ENCODE measurements at places on chromosomes 13 and 19.

DNA sequence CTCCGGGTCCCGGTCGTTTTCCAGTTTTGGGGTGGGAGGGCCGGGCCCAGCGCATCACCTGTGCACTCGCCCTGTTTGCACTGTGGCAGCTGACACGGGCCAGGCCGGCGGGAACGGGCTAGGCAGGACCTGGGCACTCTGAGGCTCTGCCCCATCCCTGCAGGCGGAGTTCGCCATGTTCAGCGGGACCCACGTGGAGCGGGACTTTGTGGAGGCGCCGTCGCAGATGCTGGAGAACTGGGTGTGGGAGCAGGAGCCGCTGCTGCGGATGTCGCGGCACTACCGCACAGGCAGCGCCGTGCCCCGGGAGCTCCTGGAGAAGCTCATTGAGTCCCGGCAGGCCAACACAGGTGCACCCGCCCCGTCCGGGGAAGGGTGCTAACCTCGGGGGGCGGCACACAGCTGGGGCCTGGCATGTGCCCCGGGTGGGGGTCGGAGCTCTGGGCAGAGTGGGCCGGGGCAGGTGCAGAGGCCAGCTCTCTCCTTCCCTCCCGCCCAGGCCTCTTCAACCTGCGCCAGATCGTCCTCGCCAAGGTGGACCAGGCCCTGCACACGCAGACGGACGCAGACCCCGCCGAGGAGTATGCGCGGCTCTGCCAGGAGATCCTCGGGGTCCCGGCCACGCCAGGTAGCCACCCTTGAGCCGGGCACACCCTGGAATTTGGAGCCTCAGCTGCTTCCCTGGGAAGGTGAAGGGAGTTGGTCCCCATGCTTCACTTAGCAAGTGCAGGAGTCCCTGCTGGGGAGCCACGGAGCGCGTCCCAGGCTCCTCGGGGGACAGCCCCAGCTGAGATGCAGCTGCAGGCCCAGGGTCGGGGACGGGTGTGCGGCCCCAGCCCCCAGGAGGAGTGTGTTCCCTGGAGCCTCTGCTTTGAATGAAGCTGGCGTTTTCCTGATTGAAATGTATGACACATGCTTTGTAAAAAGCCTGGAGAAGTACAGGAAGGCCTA, 9.3 kb upstream of the ZNF554 start:
- DNase-seq: peak; percentile 37

DNA sequence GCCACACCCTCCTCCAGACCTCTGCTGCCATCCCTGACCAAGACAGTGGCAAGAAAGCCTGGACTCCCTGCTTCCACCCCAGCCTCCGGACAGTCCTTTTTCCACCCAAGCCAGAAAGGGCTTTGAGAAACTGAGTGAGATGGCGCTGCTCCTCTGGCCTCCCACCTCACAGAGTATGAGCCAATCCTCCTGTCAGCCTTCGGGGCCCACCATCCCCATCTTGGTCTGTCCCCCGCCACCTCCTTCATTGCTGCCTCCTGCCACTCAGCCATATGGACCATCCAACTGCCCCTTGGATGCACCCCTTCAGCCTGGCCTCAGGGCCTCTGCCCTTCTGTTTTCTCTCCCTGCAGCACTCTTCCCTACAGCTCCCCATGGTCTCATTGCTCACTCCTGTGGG, 125.7 kb downstream of the CRYL1 start:
- DNase-seq: no peak

- DNase-seq: no peak
Measured at GRCh38 chr13:85521657-85522056, 277.6 kb downstream of the SLITRK6 start.

DNA sequence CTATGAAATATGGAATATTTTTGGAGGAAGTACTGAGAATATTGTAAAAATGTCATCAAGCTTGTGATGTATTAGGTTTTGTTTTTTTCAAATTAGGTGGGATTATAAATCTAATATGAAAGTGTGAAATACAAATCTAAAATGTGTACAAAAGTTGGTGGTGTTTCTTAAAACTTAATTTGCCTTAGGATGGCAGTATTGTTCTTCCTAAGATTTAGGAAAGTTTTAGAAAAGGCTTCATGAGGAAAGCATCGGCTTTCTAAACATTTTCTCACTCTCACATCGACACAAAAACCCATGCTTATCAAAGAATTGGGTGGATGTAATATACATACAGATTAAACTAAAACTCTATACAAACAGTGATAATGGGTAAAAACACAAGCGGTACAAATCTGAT, 972.0 kb upstream of the PCDH20 start:
- DNase-seq: no peak

DNA sequence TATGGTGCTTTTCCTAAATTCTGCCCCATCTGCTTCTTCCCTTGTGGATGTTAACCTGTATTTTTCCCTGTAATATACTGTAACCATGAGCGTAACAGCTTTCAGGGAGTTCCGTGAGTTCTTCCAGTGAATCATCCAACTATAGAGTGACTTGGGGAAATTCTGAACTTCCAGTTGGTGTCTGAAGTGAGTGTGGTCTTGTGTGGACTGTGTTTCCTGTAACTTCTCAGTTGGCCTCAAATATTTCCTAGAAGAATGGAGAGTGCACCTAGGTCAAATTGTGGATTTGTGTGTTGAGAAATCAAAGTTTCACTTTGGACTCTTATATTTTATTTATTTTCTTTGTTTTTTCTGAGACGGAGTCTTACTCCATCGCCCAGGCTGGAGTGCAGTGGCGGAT, 11.0 kb upstream of the ZNF766 start:
- DNase-seq: no peak
